Stimulated activated CD4-positive, alpha-beta T cell treated with anti-CD3 and anti-CD28 coated beads, Interleukin-15, amount 100 ng/mL, for 24 hours (primary cell): ENCODE measurements at places on chromosomes 1 and 21.

GRCh38 chr1:177490036-177490639 lies 319.4 kb downstream of the BRINP2 start:
- DNase-seq, result no peak

GRCh38 chr1:195584870-195585624 lies 1023.2 kb downstream of the KCNT2 start:
- no peak for DNase-seq

DNA sequence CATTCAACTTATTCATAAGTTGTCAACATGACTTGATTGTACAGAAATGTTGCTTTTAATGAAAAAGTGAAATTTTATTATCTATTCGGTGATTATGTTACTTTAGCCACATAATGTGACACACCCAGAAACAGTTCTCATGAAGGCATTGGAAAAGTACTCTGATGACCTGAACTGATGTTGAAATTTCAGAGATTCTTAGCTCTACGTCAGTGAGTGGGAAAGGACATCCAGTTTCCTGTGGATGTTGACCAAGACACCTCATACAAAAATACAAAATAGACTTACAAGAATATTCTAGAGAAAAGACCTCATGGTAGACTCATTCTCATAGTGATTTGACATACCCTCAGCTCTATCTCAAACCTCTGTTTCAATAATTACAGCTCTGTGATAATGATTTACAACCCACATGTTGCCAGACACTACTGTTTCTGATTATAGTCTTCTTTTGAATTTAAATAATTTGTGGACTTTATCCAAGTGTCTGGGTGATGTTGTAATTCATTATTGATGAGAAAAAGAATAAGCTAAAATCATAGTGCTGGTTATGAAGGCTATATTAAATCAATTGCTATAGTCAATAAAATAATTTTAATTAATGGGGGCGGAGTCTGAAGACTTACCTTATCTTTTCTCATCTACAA lies 37.3 kb downstream of the KCNK2 start:
- DNase-seq, result no peak

DNA sequence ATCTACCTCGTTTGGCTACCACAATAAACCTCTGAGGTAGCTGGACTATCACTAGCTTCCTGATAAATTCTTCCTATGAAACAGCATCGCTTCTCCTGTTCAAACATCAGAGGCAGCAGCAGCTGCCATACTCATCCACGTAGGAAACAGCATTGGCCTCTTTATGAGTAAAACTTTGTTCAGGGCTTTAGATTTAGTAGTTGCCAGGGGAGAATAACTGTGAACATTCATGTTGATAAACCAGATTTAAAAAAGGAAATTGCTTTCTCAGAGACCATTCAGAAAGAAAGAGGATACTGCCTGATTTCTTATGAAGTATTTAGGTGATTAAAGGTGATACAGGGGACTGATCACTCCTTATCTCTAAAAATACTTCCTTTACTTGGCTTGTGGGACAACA lies 7.2 kb downstream of the CEP170 start:
- DNase-seq, result no peak
